ENCODE measurements at places on chromosomes 2 and 18.

DNA sequence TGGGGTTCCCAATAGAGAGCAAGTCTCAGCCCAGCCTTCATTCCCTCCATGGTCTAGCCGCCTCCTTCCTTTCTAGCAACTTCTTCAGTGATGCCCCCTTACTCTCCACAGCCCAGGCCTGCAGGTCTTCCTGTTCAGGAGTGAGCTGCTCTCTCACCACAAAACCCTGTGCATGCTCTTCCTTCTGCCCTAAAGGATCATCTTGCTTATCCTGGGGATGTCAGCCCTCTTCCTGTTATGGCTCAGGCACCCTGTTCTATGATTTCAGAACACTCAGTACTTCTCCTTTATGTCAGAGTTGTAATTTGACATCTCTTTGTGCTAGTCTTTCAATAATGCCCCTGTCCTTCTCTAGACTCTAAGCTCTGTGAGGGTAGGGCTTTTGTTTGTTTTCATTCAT is 19.4 kb downstream of the TMEM178A start:
- DNase-seq = no peak

- no peak for DNase-seq
Measured at GRCh38 chr2:232655392-232655791, 22.0 kb downstream of the EFHD1 start.

DNA sequence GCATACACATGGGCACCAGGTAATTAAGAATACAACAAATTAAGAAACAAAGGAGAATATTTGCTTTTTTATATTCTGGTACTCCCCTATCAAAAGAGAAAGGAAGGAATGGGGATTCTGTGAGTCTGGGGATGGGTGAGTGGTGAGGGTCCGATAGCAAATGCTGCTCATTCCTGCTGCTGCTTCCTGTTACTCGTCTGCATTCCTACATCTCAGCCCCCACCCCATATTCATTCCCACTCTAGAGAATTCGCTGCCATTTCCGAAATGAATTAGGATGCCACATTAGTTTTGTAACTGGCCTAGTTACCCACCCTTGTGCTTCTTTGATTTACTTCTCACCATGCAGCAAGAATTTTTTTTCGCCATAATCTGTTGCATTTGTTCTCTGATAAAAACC is 1905.3 kb upstream of the PIK3C3 start:
- DNase-seq = no peak

DNA sequence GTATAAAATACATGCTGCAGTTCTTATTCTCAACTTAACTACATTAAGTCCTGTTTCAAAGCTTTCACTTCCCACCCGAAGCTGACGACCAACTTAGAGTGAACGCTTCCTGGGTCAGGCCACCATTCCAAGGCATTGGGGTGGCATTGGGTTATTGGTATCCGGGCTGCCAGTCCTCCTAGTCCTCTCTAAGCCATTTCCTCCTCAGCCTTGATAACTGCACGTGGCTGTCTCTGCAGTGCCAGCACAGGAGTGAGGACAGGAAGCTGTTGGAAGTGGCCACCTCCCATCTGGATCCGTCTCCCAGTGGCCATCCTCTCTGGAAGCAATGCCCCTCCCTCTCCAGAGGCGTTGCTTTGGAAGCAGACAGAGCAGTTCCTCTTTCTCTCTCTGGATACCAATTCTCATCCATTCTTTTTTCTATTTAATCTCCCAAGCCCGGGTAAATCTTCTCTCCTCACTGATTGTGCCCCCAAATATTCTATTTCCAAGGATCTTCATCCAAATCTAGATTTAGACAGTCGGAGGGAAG is 354.7 kb downstream of the EIPR1 start:
- no peak for DNase-seq

GRCh38 chr18:59866551-59867269 is 33.1 kb upstream of the PMAIP1 start:
- no peak for DNase-seq

GRCh38 chr2:212124598-212124997 is 414.0 kb downstream of the ERBB4 start:
- no peak for DNase-seq

GRCh38 chr18:46261799-46262198 is 157.6 kb downstream of the HAUS1 start:
- no peak for DNase-seq

- no peak for DNase-seq
Measured at GRCh38 chr2:230418341-230419016, 2.5 kb downstream of the SP100 start.

DNA sequence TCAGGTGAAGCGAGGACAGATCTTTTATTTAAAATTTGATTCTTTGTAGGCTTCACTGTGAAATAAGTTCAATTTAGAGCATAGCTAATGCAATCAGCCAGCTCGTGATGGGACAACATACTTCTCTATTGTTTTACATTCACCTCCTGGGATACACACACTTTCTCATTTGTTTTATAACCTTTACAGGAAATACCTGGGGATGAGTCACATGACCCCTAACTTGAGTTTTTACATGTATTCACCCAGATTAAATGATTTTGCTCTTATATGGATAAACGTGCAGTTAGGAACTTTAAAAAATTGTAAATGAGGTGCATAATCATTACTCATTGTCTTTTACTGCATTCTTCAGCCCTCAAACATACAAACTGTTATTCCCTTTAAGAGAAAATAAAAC is 152.1 kb downstream of the NEDD4L start:
- no peak for DNase-seq

DNA sequence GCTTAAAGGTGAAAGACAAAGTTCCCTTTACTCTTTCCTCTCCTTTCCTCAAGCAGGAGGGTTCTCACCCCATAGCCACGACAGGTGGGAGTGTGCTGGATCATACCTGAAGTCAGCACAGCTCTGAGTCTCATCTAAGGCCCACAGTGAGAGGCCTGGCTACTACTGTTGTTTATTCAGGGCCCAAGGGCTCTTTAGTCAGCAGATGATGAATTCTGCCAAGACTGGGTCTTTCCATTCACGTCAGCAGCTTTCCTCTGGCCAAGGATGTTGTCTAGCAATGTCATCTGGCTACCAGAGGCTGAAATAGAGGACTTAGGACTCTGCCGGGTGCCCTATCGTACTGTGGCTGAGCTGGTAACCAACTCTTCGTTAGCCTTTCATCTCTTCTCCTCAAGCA is 308.4 kb upstream of the THUMPD2 start:
- no peak for DNase-seq

DNA sequence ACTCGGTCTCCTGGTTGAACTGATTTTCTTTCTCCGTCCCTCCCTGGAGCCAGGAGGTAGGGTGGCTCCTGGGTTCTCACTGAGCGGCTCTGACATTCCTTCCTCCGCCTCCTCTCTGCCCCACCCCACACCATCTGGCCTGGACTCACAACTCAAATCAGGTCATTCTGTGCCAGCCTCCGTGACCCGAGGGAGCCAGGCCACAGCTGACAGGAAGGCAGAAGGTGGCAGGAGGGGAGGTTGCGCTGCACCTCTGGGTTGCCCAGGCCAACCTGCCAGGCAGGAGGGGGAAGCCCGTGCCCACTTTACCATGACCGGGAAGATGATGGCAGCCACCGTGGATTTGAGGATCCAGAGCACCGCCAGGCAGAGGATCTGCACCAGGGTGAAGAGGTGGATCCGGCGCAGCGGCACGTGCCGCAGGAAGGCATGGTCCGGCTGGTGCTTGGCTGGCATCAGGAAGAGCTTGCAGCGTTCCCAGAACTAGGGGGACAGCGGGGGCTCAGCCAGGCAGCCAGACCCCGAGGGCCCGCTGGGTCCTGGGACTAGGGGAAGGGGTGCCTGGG is 28.3 kb downstream of the MTHFD2 start:
- no peak for DNase-seq

DNA sequence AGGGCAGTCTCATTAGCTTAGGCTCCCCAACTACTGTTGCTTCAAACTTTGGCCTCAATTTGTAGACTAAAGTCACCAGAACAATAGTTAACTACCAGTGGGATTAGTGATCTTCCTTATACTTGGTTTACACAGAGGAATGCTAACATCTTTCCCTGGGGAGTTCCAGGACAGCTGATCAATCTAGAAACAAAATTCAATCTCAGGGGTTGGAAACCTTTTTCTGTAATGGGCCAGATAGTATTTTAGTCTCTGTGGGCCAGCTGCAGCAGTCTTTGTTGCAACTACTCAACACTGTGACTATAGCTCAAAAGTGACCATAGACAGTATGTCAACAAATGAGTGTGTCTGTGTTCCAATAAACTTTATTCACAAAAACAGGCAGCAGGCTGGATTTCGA is 85.7 kb downstream of the METTL8 start:
- no peak for DNase-seq

GRCh38 chr2:96514521-96514920 is 9.4 kb upstream of the NEURL3 start:
- no peak for DNase-seq
